ENCODE measurements at places on chromosomes 11 and 22.

DNA sequence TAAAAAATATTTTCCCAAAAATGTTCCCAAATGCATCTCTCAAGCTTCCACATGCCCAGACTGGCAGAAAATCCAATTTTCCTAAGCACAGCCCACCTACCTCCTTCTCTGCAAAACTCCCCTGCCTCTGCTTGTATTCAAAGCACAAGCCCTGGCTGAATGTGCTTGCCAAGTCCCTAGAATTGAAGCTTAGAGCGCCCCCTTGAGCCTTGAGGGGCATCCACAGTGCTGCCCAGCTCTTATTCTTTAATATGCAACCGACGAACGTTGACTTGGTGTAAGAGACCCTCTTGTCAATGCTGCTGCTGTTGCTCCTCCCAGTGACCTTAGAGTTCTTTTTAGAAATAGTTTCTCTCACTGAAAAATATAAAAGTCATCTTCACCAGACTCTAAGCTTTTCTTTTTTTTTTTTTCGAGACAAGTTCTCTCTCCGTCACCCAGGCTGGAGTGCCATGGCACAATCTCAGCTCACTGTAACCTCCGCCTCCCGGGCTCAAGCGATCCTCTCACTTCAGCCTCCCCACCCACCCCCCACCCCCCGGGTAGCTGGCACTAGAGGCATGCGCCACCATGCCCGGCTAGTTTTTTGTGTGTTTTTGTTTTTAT, 63.5 kb upstream of the CAPRIN1 start:
- peak; percentile 87 for DNase-seq

- no peak for DNase-seq
Observed at GRCh38 chr11:70281156-70281609, 10.7 kb downstream of the PPFIA1 start.

GRCh38 chr11:42065199-42065598, 605.7 kb upstream of the LRRC4C start:
- no peak for DNase-seq

- no peak for DNase-seq
Observed at GRCh38 chr11:71461696-71462095, 8.7 kb downstream of the NADSYN1 start.

- DNase-seq, result no peak
Observed at GRCh38 chr11:66857927-66858185, 992 bp downstream of the LRFN4 start.

GRCh38 chr11:35844579-35844978, 99.3 kb upstream of the LDLRAD3 start:
- DNase-seq, result no peak

GRCh38 chr11:113420808-113421207, 33.2 kb downstream of the ANKK1 start:
- no peak for DNase-seq

DNA sequence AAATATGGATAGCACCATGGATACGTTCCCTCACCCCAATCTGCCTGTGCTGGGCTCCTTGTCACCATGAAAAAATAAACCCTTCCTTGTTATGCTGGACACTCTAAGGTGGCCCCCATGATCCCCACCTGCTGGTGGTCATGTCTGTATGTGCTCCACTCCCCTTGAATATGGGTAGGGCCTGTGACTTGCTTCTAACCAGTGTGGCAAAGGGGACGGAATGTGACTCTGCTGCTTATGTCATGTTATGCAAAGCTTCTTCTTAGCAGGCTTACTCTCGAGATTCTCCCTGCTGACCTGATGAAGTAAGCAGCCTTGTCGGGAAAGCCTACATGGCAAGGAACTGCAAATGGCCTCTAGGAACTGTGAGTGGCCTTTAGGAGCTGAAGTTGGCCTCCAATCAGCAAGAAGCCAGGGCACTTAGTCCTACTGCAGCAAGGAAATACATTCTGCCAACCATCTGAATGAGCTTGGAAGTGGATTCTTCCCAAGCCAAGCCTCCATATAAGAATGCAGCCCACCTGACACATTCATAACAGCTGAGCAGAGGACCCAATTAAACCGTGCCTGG, 159.9 kb downstream of the CCDC34 start:
- no peak for DNase-seq

DNA sequence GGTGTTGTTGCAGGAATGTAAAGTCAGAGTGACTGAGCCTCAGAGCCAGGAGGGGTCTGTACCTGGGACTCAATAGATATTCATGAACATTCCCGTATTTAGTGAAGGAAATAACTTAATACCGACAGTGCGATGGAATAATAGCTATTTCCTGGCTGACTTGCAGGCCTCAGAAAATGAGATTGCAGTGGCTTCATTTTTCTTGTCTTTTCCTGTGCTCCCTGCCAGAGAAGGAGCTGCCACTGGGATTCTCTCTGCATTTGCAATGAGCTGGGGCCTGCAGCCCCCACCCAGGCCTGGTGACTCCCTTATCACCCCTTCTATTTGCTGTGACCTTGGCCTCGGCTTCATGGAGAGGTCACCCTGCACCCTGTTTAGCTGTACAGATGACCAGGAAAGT, 173.4 kb downstream of the MIAT start:
- no peak for DNase-seq

DNA sequence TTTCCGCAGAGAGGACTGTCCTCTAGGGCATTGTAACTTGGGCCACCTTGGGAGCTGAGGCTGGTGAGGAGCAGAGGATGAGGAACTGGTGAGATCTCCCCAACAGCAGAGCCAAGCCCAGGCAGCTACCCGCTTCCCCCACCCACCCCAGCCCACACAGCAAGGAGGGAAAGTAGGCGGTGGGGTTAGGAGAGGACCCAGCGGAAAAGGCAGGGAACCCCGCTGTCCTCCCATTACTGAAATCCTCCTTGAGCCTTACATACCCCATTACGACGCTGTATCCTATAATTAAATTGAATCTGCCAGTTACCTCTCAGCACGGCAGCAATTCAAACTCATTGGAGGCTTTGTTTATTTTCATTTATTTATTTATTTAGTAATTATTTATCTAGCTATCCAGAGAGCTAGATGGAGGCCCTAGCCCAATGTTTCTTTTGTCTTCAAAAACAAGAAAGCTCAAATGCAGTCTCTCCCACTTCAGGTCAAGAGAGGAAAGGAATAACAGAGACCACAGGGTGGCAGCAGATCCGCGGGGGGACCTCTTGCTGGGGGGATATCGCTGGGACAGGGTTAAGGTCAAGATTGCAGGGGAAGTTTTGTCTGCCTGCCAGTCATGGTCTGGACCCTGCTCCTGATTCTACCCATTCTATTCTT, 218.0 kb downstream of the ST3GAL4 start:
- no peak for DNase-seq

DNA sequence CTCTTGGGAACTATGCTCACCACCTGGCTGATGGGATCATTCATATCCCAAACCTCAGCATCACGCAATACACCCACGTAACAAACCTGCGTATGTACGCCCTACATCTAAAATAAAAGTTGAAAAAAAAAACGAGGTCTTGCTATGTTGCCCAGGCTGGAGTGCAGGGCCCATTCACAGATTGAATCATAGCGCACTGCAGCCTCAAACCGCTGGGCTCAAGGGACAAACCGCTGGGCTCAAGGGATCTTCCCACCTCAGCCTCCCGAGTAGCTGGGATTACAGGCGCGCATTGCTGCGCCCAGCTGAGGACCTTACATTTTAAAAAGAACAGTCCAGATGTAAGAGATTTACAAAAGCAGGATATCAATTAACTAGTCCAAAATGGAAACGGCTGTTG, 41.9 kb upstream of the EMID1 start:
- DNase-seq, result no peak

DNA sequence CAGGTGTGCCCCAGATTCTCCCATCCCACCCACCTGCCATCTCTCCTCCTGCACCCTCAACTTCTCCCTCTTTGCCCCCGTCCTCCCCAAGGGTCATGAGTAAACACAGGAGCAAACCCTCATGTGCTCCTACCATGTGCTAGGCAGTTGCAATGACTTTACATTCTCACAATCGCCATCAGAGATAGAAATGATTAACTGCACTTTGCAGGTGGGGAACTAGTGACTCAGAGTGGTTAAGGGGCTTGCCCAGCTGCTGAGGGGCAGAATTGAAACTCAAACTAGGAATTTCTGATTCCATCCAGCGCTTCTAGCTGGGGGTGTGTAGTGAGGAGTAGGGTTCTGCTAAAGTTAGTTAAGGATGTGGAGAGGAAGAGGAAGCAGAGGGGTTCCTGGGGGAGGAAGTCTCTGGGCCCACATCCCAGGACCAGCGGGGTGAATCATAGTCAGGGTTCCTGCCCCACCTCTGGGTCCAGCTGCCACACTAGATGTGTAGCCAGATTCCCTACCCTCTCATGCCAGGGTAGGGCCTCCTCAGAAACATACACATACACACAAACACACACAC, 16.0 kb upstream of the PRG2 start:
- peak; percentile 34 for DNase-seq

DNA sequence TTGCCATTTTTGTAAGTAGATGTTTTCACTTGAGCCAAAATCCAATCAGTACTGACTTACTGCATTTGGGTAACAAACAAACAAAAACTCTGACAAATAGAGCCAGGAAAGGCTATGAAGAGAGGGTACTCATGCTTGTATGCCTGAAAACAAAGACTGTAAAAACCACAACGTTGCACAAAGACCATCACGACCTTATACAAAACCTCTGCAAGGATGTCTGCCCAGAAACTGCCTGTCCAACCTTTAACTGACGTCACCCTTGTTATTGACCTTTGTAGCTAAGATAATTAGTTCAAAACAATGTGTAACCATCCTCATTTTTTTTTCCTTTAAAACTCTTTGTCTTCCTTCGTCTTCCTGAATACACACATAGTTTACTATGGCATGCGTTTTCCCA, 804 bp upstream of the CREBZF start:
- DNase-seq, result no peak

DNA sequence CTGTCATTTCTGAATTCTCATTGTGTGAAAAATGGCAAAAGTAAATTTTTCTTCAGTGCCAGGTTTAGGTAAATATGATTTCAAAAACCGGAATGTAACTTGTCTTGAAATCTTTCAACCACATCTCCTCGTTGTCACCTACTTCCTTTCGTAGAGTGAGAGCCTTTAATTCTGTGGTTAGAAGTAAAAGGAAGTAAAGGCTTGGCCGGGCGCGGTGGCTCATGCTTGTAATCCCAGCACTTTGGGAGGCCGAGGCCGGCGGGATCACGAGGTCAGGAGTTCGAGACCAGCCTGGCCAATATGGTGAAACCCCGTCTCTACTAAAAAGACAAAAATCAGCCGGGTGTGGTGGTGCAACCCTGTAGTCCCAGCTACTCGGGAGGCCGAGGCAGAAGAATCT, 29.8 kb downstream of the SGSM3 start:
- DNase-seq, result peak; percentile 82

DNA sequence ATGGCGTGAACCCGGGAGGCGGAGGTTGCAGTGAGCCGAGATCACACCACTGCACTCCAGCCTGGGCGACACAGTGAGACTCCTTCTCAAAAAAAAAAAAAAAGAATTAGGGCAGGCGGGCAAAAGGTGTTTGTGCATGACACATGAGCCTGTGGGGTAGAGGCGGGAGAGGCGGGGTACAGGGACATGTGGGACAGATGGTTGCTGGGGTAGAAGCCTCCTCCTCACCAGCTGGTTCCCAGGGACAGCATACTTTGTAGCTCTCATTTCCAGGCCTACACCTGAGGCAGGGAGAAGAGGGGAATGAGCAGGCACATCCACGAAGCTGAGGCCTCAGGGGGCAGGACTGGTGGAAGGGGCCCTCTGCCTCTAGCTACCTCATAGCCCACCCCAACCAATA, 23.7 kb downstream of the YWHAH start:
- DNase-seq, result no peak

- DNase-seq, result no peak
Observed at GRCh38 chr11:69913591-69914285, 94.5 kb upstream of the FGF3 start.

GRCh38 chr11:111528557-111528956, 12.0 kb upstream of the LAYN start:
- DNase-seq, result peak; percentile 65

DNA sequence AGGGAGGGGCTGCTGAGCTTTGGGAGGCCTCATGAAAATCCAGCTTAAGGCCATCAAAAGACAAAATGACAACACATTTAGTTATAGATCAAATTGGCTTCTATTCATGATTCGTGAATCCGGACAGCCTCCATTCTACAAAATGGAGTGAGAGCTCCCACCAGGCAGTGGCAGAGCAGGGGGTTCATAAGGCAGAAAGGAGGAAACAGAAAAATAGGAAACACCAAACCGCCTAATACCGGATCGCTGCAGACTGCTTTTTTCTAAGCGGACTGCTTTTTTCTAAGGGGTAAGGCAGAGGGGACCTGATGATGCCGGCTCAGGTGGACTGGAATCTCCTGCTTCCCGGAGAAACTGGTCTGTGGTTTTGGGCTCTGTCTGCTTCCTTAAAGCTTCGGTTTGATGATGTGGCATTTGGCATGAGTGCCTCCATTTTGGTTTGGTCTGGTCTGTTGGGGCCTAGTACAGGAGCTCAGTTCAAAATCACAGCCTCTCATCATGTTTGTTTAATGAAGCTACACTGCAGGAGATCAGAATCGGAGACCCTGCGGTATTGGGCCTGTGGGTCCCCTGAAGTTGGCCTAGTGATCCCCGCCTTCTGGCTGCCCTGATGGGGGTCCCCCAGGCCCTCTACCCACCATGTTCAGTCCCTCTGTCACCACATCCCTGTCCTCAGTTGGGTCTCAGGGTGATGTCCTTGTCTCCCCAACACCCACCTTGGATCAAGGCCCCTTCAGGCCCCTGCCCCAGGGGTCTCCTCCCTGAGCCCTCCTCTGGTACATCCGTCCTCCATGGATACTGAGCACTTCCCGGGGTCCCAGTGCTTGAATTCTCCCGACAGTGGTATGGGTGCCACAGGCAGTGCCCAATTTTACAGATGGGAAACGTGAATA, 1.2 kb downstream of the ALDH3B1 start:
- no peak for DNase-seq

DNA sequence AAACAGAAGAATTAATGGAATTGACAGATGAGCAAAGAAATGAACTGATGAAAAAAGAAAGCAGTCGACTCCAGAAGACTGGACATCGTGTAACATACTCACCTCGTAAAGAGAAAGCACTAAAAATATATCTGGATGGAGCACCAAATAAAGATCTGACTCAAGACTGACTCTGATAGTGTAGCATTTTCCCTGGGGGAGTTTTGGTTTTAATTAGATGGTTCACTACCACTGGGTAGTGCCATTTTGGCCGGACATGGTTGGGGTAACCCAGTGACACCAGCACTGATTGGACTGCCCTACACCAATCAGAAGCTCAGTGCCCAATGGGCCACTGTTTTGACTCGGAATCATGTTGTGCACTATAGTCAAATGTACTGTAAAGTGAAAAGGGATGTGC, 52.4 kb downstream of the DKK3 start:
- DNase-seq, result no peak

DNA sequence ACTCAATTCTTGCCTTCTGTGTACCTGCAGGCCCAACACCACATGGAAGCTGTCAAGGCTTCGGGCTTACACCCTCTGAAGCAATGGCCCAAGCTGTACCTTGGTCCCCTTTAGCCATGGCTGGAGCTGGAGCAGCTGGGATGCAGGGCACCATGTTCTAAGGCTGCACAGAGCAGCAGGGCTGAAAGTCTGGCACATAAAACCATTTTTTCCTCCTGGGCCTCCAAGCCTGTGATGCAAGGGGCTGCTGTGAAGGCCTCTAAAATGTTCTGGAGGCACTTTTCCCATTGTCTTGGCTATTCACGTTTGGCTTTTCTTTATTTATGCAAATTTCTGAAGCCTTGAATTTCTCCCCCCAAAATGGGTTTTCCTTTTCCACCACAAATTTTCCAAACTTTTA, 102.1 kb upstream of the SLC5A12 start:
- no peak for DNase-seq

- DNase-seq, result no peak
Observed at GRCh38 chr11:12458042-12458441, 80.7 kb downstream of the PARVA start.
